IMR-90 (cell line): ENCODE measurements at places on chromosomes 1 and 21.
A peak's percentile ranks its signal among the peaks of the same experiment; 100 is the strongest.

DNA sequence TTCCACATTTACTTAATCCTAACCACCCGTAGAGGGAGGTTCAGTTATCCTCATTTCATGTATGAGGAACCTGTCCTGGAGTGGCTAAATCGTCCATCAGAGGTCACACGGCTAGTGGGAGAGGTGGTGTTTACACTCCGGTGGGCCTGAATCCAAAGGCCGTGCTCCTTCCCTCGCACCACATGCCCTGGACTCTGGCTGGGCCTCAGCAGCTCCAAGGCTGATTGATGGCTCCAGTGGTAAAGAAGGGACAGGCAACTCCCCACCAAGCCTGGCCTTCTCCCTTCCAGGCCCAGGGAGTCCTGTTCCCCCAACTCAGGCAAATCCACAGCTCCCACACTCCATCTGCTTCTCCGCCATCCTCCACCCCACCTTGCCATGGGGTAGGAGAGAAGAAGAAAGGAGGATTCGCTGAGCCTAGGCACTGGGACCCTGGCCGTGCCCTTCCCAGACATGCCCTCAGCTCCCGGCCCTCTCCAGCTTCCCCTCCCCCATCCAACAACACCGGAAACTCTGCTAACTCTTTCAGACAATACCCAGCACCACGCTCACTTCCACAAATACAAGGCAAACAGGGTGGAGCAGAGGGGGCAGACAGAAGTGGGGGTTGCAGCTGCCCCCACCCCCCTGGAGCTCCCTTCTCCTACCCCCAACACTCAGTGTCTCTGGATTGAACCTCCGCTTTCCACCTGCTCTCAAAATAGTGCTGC is 10.9 kb downstream of the ARHGEF2 start:
- DNase-seq = no peak

- DNase-seq = peak; percentile 91
Measured at GRCh38 chr1:10210841-10211804, 753 bp downstream of the KIF1B start.

- DNase-seq = no peak
Measured at GRCh38 chr1:169327875-169328274, 39.7 kb downstream of the NME7 start.

- peak; percentile 22 for DNase-seq
Measured at GRCh38 chr21:16082038-16082816, 352.4 kb downstream of the USP25 start.

- peak; percentile 35 for DNase-seq
Measured at GRCh38 chr1:203828002-203828401, 32.6 kb downstream of the ZBED6 start.

DNA sequence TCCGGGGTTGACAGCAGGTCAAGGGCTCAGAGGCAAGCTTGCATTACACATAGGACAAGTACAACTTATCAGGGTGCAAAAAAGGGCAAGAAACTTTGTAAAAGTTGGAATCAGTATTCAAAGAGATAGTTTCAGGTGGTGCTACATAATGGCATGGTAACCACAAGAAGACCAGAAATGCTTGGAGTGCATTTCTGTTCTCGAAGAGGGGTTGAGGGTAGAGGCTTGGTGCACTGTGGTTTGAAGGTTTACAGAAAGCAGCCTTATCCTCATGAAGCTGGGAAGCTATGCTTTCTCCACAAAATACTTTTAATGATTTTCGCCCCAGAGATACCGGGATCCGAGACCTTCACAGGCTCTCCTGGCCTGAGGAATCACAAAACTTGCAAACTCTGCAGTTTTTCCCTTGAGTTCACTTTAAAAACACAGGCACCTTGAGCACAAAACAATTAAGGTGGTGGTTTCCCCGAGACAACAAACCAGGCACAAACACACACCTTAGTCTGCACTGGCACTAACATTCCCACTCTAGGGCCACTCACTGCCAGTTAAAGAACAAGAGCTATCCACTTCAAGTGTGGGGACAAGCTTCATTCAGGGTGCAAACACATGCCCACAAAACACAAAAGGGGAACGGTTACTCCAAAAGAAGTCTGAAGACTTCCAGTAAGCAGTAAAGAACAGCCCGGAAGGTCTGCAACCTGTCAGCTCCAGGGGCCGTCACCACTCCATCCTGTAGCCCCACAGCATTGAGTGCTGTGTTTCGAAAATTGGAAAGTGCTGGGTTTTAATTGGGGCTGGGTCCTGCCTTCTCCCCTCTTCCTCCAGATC is 29.8 kb upstream of the NFIA start:
- no peak for DNase-seq

- no peak for DNase-seq
Measured at GRCh38 chr1:178088651-178089050, 5.3 kb upstream of the RASAL2 start.

GRCh38 chr1:40315795-40316594 is 1.1 kb downstream of the COL9A2 start:
- DNase-seq = no peak

DNA sequence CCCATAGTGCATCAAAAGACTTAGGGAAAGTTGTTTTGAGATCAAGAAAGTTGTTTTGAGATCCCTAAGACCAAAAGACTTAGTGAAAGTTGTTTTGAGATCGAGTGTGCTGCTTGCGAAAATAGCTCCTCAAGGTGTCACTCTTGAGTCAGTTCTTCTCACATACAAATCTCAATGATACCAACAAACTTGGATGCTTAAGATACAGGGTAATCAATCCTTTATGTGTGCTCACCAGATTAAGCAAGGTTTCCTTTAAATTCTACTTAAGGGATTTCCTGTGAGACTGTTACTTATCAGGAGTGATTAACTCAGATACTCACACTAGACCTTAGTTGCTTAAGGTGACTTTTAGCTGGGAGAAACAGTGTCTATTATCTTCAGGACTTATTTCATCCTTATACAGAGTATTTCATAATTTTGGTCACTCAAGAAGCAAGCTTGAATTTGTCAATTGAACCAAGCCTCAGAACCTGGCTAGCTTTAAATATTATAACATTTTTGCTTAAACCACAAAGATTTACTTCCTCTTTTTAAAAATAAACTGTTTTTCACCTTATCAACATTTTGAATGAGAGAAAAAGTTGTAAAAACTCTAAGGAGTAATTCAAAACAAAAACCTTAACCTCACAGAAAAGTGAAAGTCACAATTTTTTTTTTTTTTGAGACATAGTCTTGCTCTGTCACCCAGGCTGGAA is 8.0 kb upstream of the RLF start:
- peak; percentile 77 for DNase-seq

- no peak for DNase-seq
Measured at GRCh38 chr1:63429281-63429680, 61.9 kb downstream of the ALG6 start.

DNA sequence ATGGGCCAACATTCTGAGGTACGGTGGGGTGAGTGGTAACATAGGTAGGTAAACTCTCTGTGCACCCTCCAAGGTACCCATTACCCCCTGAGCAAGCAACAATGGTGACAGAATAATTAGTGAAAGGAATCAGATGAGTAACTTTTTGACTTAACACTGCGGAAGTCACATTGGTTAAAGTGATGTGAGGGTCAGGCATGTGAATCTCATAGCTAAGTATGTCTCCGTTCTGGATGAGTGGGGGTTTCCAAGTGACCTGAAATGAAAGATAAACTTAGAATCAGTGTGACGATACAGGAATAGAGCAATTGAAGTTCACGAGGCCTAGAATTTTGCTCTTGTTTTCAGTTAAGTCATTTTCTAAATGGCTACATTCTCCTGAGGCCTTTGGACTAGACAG is 311.7 kb downstream of the KCTD3 start:
- DNase-seq = no peak

- DNase-seq = no peak
Measured at GRCh38 chr1:115757856-115758255, 10.7 kb downstream of the CASQ2 start.

GRCh38 chr1:61441723-61442262 is 283.1 kb downstream of the TM2D1 start:
- no peak for DNase-seq

- DNase-seq = peak; percentile 81
Measured at GRCh38 chr1:179079113-179079761, 2.6 kb upstream of the TOR3A start.

DNA sequence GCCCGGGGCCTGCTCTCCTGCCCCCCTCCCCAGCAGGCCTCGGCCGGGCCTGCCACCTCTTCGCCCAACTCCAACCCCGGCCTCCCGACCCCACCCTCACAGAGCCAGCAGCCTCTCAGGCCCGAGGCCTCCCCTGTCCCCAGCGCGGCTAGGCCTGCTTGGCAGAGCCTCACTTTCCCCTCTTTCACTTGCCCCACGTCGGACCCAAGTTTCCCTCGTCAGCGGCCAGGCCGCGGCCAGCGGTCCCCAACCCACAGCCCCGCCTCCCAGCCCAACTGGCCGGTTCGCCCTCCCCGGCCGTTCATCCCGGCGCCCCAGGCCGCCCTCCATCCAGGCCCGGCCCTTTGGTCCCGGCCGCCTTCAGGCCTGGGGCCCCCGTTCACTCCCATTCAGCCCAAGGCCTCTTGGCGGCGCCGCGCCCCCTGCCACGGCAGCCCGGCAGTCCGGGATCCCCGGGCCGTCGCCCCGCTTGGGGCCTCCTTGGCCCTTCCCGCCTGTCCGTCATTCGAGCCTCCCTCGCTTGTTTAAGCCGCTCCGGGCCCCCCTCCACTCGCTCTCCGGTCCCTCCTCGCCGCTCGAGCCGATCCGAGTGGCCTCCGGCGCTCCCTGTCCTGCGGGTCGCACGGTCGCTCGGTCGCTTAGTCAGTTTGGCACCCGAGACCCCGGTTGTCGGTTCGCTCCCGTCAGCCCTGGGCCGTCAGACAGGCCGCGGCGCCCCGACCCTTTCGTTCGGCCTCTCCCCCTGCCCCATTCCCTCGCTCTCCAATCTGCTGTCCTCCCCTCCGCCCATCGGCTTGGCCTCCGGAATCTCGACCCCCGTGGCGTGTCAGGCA is 1.4 kb downstream of the LRRC41 start:
- peak; percentile 52 for DNase-seq

GRCh38 chr1:79325705-79326104 is 319.2 kb upstream of the ADGRL4 start:
- peak; percentile 1 for DNase-seq

DNA sequence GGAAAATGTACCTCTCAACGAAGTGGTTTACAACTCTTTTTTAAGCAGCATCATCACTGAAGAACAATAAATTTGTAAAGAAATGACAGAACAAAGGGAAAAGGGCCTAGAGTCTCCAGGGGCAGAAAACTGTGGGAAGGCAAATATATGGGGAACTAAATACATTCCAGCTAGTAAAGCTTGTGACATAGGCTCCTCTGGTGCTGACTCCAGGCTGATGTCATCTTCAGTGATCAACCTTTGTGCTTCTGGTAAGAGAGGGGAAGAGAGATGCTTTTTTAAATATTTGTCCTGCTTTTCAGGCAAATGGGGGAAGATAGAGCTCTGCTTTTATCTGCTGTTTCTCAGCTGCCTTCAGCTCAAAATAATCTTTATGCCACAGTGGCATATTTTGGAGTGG is 323.2 kb downstream of the LRRIQ3 start:
- no peak for DNase-seq

GRCh38 chr1:3822421-3822820 is 26.1 kb upstream of the LRRC47 start:
- DNase-seq = no peak

- no peak for DNase-seq
Measured at GRCh38 chr1:227794817-227795192, 20.7 kb upstream of the PRSS38 start.

DNA sequence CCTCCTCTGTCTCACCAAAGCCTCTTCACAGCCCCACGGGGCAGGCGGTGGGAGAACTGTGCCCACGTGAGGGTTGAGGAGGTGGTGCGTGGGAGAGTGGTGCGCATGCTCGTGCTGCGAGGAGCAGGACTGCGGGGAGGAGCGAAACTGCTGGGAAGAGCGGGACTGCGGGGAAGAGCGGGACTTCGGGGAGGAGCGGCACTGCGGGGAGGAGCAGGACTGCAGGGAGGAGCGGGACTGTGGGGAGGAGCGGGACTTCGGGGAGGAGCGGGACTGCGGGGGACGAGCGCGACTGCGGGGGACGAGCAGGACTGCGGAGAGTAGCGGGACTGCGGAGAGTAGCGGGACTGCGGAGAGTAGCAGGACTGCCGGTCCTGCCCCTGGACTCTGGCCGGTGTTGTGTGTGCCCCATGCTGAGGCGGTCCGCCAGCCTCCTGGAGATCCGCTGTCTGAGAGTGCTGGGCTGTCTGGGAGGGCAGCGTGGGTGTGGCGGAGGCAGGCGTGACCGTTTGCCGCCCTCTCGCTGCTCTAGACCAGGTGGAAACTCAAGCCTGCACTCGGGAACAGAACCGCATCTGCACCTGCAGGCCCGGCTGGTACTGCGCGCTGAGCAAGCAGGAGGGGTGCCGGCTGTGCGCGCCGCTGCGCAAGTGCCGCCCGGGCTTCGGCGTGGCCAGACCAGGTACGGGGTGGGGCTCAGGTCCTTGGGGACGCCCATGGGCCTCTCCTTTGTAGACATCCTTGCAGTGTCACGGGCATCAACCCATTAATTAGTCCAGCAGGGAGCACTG is 24.6 kb downstream of the TNFRSF1B start:
- no peak for DNase-seq

DNA sequence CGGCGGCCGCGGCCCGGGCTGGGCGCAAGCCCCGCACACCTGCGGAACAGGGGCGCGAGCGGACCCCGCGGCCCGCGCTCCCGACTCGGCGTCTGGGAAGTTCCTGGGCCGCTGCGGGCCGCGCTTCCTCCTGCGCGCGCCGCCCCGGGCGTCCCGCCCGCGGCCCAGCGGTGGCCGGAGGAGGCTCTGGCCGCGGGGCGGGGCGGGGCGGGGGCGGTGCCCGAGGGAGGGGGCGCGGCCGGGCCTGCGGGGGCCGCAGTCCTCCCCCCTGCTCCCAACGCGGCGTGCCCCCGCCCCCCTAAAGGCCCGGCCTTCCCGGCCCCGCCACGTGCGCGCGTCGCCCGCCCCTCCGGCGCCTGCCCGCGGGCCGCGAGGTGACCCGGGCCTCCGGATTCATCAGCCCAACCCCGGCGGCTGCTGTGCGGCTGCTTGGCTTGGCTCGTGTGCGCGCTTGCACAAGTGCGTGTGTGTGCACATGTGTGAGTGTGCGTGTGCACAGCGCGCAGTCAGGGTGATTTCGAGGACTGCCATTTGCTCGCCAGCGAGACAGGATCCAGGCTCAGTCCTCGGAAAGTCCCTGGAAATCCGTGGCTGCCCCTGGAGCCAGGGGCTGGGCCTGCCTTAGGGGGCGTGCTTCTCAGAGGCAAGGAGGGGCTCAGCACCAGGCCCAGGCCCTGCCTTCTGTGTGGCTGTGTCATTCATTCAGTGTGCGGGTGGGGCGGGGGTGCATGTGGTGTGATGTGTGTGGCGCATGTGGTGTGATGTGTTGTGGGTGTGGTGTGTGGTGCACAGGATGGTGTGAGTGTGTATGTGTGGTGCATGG is at the start of gene C2CD2:
C2CD2 (minus strand) TSS at position 188 of the 823 bp plus-strand sequence. CDS start 370 bp downstream, outside the sequence.
- DNase-seq = peak; percentile 73

- DNase-seq = peak; percentile 93
Measured at GRCh38 chr1:59057211-59057694, 239.6 kb upstream of the FGGY start.

- DNase-seq = no peak
Measured at GRCh38 chr1:85179522-85179921, 21.3 kb downstream of the SYDE2 start.

- no peak for DNase-seq
Measured at GRCh38 chr1:203577766-203578491, 48.7 kb upstream of the ATP2B4 start.

- DNase-seq = peak; percentile 58
Measured at GRCh38 chr1:147389532-147390184, 147.2 kb downstream of the CHD1L start.
